ENCODE measurements at places on chromosomes 11 and 22.

DNA sequence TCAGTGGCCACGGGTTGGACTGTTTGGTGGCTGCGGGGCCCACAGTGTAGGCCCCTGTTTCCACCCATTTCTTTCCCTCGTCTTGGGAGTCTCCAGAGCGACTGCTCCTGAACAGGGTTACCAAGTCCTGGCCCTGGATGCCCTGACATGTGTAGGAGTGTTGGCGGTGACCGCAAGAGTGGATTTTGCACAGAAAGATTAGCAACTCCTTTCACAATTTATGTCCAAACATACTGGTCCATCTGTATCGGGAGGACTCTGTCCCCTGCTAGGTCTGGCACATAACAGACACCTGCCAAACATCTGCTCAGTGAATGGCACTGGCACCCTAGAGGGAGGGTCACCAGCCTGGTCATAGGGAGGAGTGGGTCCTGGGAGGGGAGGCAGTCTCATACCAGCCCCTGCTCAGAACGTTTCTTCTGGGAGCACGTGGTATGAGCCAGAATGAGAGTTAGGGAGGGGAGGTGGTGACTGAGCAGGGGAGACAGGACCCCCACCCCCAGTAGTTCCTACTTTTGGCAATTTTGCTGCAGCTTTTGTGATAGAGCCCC, 3.4 kb upstream of the APOA1 start:
- DNase-seq: no peak

DNA sequence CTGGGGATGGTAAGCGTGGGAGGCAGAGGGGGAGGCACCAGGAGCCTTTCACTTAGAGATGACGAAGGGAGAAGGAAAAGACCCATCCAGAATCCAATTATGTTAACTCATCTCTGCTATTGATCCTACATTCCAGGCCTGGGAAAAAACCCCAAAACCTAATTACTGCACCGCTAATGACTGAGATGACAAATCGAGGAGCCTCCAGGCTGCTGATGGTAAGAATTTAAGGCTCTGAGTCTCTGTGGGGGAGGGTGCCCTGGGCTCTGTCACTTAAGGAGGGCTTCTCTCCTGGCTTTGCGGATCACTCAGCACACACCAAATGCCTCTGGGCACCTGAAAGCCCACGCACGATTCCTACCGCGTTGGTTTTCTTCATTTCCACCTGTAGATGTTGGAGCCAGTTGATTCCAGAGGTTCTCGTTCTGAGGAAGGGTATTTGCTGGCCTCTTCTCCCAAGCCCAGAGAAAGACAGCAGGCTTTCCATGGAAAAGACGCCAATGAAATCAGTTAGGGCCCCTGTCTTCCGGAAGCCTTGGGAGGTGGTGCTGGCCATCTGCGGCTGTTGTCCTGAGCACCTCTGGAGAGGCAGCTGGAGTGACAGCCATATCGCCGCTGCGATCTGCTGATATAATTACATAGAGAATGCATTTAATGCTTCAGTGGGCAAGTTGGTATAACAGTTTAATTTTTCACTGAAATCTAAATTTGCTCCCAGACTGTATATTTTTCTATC, 751.2 kb downstream of the BRD1 start:
- no peak for DNase-seq

- no peak for DNase-seq
Measured at GRCh38 chr11:129223260-129223659, 31.1 kb upstream of the ARHGAP32 start.

- no peak for DNase-seq
Measured at GRCh38 chr11:67420147-67420645, 4.7 kb downstream of the CARNS1 start.

DNA sequence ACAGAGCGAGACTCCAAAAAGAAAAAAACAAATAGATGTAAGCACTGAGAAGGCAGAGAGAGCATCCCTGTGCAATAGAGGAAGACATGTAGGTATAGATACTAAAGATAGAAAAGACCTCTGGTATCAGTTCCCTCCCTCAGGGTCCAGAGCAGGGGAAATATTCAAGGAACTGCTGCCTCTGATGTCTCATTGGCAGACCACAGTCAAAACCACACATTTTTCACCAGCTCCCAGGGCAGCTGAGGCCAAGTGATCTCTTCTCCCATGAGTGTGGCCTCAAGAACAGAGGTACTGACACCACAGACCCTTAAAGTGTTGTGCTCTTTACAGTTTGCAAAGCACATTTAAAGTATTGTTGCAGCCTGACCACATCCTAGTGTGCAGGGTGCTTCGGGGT, 288.5 kb downstream of the NTM start:
- DNase-seq: no peak

DNA sequence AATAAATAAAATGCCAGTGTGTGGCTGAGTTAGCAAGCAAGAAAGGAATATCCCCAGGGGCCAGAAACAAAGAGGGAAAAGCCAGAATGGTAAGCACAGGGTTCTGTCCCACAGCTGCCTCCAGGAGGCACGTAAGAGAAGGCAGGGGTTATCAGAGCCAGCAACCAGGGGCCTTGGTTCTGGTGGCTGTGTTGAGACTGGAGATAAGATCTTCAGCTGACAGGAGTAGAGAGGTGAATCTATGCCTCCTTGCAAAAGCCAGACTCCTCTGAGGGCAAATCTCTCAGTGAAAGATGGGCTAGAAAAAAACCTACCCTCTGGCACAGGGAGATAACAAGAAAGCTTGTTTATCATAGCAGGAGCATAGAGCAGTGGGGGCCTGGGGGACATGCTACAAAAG, 29.8 kb upstream of the NFAM1 start:
- no peak for DNase-seq

DNA sequence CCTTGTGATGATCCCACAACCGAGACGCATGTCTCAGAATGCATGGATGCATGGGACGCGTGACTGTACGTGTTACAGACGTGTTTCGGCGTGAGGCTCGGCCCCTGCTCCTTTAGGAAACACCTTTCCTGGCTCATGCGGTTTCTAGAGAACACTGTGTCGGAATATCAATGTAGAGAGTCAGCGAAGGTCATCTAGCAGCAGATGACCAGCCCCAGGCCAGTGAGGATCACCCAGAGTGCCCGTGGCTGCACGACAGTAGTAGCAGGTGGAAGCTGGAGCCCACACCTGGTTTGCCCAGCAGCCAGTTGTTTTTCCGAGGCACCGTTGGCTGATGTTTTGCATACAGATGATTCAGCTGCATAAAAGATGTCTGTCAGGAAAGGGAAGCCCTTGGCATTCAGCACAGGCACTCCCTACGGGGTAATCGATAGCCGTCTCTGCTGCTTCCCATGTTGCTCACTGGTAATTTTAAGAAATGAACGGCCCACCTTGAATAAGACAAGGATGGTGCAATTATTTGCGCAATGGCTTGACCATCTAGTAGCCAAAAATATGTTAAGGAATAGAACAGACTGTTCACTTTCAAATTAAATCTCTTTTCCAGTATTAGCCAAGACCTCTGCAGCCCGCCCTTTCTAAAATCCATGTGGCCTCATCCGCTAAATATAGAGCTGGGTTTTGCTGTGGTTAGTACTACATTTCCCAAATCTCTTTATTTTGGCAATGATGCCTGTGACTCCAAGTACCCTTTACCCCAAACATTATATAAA, 1.1 kb upstream of the CLTCL1 start:
- no peak for DNase-seq

DNA sequence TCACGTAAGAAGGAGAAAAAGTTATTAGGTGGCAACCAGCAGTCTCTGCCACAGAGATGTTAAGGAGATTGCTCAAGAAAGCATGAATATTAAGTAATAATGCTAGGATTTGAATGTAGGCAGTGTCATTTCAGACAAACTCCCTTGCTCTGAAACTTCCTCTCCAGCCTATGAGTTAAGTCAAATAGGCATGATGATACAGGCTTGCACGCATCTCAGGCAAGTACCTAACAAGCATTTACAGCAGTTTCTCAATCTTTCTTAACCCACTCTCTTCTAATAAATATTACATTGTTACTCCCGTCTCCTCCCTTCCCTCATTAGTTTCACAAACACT, 72.7 kb downstream of the RAB38 start:
- DNase-seq: no peak

- no peak for DNase-seq
Measured at GRCh38 chr22:47042861-47043496, 280.5 kb downstream of the TBC1D22A start.

- no peak for DNase-seq
Measured at GRCh38 chr22:26481694-26482093, 1.9 kb downstream of the HPS4 start.

GRCh38 chr11:86873573-86874083, 73.3 kb downstream of the PRSS23 start:
- no peak for DNase-seq

DNA sequence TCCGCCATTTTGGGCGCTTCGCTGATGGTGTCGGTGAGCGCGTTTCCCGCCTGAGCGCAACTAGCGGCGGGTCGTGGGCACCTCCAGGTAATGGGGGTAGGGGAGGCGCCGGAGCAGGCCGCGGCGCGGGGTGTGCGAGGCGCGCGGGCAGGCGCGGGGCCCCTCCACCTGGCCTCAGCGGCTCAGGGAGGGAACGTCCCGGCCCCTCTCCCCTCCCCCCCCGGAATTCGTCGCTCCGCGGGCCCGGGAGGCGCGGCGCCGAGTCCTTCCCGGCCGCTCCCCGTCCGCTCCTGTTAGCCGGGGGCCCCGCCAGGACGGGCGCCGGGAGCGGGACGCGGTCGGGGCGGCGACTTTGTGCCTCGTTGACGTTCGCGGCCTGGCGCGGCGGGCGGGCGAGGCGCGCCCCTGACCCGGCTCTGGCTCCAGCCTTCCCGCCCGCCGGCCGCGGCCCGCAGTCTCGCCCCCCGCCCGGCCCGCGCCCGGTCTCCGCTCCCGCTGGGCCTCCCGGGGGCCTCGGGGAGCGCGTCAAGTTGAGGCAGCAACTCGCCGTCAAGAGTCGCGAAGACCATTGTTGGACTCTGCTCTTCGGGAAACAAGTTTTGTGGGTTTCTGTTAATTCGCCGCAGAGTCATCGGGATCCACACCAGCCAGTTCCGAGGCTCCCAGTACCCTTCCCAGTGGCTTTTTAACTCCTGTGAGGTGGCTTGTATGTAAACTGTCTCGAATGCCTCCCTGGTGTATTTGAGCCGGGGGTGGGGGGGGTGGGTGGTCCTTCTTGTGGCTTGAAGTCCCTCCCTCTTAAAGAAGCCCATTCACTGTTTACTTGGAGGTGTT, at the start of gene PPP6R3:
TSS of gene PPP6R3 (plus strand) at position 12 of the 834 bp plus-strand sequence. CDS start 76,913 bp downstream, outside the sequence.
- peak; percentile 41 for DNase-seq

DNA sequence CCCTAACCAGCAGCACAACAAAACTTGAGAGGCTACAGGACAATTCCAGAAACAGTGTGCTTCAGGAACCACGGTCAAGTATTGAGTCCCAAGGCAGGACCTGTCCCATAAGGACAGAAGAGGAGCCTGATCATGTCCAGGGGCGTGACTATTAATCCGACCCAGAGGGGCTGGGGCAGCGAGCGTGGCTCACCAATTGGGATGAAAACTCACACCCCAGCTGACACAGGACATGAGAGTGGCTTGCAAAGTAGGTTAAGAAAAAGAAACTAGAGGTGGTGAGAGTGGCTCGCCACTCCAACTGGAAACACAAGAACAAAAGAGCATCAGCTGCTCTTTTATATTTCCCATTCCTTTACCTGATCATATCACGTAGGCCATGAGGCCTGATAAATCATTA, 16.0 kb upstream of the FEZ1 start:
- DNase-seq: no peak

DNA sequence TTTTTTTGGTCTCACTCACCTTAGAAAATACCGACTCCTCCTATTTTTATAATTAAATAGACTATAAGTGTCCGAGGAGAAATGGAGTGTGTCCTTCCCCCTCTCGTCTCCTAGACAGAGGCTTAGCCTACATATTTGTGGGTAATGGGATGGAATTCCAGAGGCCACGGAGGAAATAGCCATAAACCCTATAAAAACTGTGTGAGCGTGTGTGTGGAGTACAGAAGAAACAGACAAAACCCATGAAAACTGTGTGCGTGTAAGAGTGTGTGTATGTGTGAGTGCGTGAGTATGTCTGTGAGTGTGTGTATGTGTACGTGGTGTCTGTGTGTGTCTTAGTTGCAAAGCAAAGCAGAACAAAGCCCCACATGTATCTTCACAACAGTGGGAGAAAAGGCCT, 883.5 kb downstream of the OPCML start:
- no peak for DNase-seq

GRCh38 chr22:50471197-50471847, 3.5 kb downstream of the SBF1 start:
- no peak for DNase-seq

- DNase-seq: no peak
Measured at GRCh38 chr11:79957702-79958101, 516.9 kb upstream of the TENM4 start.

GRCh38 chr22:19898831-19899567, 42.6 kb upstream of the COMT start:
- DNase-seq: no peak

- DNase-seq: no peak
Measured at GRCh38 chr22:23231471-23232093, 51.3 kb downstream of the BCR start.

DNA sequence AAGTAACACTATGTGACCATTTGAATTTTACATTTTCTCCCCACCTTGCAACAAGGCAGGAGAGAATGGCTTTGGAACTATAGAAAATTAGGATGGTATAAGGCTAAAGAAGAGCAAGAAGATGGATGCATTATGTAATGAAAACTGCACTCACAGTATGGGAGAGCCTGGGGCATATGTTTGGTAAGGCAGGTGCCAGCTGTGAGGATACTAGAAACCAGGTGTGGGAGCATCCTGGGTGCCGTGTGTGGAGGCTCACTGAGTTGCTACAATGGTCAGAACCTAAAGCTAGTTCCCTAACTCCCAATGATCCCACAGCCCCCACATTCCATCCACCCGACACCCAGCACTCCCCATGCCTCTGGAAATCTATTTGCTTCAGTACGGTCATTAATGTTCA, 42.9 kb downstream of the UBASH3B start:
- no peak for DNase-seq

GRCh38 chr22:35840302-35840739, 122.6 kb downstream of the APOL5 start:
- DNase-seq: peak; percentile 4

DNA sequence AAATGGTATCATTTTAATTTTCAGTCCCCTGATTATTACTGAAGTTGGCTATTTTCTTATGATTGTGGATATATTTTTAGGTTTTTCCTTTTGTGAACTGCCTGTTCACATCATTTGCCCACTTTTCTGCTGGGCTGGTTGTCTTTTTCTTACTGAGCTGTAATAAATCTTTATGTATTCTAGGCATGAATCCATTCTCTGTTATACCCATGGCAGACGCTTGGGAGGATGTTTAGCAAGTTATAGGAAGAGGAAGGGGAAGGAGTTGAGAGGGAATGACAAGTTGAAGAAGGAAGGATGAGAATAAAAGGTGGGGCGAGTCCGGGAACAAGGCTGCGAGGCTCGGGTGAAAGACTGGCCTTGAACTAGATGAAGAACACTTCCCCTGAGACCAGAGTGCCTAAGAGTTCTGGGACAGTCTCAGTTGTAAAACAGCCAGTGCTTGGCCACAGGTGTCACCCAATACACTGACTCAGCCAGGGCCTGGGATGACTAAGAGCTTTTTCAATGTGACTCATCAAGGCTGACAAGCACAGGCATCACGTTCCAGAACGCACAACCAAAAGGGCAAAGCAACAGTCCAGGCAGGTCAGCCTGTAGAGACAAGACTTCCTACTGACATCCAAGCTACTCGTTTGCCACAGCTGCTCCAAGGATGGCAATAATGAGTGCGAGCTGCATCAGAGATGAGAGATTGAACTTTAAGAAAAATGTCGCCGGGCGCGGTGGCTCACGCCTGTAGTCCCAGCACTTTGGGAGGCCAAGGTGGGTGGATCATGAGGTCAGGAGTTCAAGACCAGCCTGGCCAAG, 35.2 kb downstream of the LRFN4 start:
- peak; percentile 20 for DNase-seq
